ENCODE measurements at places on chromosomes 16 and 17.

DNA sequence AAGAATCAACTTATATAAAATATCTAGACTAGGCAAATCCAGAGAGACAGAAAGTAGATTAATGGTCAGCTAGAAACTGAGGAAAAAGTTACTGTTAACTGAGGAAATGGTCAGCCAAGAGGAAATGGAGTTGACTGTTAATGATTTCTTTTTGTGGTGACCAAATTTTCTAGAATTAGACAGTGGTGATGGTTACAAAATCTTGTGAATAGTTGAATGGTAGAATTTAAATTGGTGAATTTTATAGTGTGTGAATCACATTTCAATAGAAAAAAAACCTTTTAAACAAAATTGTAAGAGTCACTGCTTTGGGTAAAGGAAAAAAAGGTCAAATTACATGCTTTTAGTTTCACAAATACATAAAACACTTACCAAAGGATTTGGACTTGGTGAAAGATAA lies 30.0 kb downstream of the APPBP2 start:
- DNase-seq, result no peak

- DNase-seq, result no peak
Measured at GRCh38 chr17:10370016-10370608, 2.7 kb downstream of the MYH13 start.

- peak; percentile 79 for DNase-seq
Measured at GRCh38 chr17:2089021-2089422, 34.1 kb downstream of the HIC1 start.

DNA sequence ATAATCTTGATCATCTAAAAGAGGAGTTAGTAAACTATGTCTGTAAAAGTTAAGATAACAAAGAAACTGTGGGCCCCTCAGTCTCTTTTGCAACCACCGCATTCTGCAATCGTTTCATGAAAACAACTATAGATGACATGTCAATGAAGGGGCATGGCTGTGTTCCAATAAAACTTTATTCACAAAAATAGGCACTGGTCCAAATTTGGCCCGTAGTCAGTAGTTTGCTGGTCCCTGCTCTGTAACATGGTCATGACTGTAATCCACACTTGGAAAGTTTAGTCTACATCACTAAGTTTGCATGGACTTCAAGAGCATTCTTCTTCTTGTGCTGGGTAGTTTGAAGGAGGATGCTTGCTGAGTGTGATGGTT lies 299.3 kb upstream of the PSMD7 start:
- no peak for DNase-seq

DNA sequence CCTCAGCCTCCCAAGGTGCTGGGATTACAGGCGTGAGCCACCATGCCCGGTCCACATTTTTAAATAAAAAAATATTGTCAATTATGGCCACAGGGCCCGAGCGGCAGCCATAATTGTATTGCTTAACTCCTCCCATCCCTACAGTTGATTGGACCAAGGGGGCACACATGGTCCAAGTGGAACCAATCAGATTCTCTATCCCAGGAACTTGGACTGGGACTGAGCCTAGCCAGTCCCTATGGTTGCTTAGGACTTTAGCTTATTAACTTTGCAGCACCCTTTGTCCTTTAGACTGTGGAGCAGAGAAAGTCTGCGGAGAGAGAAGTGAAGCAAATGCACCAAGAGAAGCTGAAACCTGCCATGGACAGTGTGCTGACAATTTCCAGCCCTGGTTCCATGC lies 5.5 kb upstream of the RDM1 start:
- no peak for DNase-seq

- no peak for DNase-seq
Measured at GRCh38 chr17:28624148-28624547, 10.2 kb upstream of the RSKR start.

- DNase-seq, result no peak
Measured at GRCh38 chr17:36755586-36755985, 154.2 kb downstream of the MRM1 start.

GRCh38 chr17:81419319-81419885 lies 24.1 kb downstream of the BAHCC1 start:
- DNase-seq, result peak; percentile 97

DNA sequence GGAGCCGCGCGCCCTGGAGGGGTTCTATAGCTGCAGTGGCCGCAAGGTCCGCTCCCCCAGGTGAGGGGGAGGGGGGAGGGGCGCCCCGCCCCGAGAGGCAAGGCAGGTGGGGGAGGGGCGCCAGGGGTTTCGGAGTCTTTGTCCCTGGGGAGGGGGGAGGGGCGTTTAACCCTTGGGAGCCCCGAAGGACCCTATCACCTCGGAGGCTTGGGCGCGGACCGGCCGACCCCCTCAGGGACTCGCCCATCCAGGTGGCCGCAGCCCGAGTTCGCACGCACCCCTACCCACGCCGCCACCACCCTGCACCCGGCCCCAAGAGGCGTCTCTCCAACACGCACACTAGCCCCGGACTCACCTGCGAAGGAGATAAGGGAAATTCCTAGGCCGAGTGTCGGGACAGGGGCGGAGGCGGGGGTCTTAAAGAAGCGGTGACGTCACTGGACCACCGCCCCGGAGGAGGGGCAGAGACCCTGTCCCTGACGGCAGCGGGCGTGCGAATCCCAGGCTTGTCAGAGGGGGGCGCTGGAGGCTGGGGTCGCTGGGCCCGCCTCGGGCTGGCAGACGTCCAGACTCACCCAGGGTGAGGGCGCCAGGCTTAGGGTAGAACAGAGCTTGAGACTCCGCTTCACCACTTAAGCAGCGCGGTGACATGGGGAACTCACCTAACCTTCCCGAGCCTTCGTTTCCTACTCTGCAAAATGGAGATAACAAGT lies at the start of gene CLDN6:
CLDN6 (minus strand) TSS at position 390 of the 713 bp plus-strand sequence. CDS start 2,162 bp downstream, outside the sequence.
- DNase-seq, result no peak

DNA sequence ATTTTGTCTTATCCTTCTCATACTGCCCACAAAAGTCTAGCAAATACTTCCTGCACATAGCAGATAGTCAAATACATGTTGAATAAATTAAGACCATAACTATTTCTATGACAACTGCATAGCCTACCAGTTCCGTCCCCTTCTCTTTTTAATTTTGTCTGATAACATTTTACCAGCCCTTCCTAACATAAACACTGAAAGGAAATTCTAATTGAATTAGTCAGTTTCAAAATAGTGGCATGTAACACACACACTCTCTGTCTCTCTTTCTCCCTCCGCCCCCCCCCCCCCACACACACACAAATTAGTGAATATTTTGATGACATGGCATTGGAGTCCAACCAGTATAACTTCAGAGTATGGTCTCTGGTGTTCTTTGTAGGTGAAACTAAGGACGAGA lies 41.8 kb downstream of the TNRC6C start:
- DNase-seq, result peak; percentile 62

DNA sequence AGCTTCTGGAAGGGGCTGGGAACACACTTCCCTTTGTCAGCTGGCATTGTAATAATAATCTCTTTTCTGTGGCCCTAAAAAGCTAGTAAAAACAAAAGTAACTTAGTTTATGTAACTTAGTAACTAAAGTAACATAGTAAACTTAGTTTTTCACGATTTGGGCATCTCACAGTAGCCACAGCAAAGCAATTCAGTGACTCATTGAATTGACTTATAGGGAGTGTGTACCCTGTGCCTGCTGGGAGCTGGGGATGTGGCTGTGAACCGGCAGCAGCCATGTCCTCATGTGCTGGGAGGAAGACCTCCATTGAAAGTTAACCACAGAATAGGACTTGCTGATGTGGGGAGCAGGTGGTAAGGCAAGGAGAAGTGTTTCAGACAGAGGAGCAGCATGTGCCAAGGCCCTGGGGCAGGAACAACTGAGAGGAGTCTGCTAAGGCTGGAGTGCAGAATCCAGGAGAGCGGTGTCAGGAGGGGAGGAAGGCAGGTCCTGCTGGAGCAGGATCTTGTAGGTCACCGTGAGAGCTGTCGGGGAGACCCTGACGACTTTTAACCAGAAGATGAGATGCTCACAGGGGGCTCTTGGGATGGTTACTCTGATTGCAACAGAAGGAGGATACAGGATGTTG lies 112.8 kb downstream of the PLCG2 start:
- no peak for DNase-seq

DNA sequence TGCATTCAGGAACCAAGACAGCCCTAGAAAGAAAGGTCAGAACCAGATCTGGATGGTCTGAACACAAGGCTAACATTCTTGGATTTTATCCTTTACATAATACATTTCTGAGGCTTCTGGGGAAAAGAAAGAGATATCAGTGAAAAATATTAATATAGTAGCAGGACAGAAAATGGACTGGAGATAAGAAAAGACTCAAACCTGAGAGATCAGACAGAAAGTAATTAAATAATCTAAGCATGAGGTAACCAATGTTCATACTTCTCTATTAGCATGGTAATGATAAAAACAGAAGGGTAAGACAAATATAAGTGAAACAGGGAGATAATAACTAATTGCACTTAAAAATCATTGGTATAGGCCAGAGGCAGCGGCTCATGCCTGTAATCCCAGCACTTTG lies 5.5 kb downstream of the TRIM37 start:
- DNase-seq, result no peak

- no peak for DNase-seq
Measured at GRCh38 chr17:32307658-32308057, 34.3 kb downstream of the C17orf75 start.

- no peak for DNase-seq
Measured at GRCh38 chr17:82840431-82840831, 609 bp upstream of the ZNF750 start.

All from fibroblast of skin of abdomen (primary cell).